Left ventricle myocardium inferior (tissue), 1 donor: ENCODE measurements at places on chromosomes 2 and 18.
A peak's percentile ranks its signal among the peaks of the same experiment; 100 is the strongest.

GRCh38 chr2:47617523-47618271, 165.2 kb upstream of the MSH6 start:
- DNase-seq = no peak

DNA sequence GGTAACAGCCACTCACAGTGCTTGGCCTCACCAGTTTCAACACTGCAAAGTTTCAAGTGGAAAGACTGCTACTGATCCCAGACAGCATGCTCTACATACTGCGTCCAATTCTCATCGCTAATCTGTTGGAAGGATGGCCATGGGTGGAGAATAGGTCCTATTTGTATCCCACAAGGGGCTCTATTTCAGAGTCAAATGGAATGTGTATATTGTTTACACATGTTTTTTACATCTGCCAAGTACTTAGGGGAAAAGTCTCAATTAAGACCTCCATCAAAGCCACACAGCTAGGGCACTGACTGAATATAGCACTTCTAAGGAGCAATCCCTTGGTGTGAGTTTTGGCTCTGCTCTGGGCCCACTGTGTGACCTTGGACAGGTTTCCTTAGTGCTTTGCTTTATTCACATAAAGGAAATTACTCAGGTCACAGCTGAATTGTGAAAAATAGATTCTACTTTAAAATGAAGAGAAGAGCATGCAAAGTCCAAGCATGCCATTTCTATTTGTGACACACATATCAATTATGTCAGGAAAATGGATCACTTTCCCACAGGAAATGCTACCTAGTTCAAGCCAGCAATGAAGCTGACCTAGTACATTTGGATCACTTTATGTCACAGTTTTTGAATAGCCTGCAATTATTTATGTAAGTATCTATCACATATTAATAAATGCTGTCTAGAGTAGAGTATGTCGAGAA, 112.9 kb upstream of the STK17B start:
- DNase-seq = no peak

GRCh38 chr18:56565551-56566345, 72.6 kb downstream of the TXNL1 start:
- DNase-seq = no peak

- no peak for DNase-seq
Measured at GRCh38 chr2:159032146-159032545, 63.7 kb downstream of the TANC1 start.

GRCh38 chr2:193690572-193690971, 1495.8 kb upstream of the TMEFF2 start:
- DNase-seq = no peak

DNA sequence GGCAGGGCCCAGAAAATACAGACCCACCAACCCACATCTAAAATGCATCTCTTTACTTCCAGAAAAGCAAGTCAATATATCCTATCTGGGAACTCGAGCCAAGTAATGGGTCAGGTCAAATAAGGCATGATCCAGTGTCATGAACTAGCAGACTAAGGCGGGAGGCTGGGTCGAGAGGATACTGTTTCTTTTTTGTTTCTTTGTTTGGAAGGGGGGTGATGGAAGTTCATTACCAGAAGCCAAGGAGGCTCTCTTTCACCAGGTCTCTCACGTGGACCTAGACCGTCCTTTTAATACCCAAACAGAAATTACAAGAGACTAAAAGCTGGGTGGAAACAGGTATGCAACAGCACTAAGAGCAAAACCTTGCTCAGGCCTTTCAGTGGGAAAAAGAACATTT, 108.3 kb downstream of the HDAC4 start:
- no peak for DNase-seq

- no peak for DNase-seq
Measured at GRCh38 chr2:157813467-157813866, 62.7 kb downstream of the ACVR1 start.

- DNase-seq = no peak
Measured at GRCh38 chr2:143934626-143935481, 585.1 kb downstream of the ZEB2 start.

GRCh38 chr2:190408538-190409271, 550 bp downstream of the MFSD6 start:
- DNase-seq = peak; percentile 28

- no peak for DNase-seq
Measured at GRCh38 chr2:17911491-17912260, 33.2 kb downstream of the KCNS3 start.

DNA sequence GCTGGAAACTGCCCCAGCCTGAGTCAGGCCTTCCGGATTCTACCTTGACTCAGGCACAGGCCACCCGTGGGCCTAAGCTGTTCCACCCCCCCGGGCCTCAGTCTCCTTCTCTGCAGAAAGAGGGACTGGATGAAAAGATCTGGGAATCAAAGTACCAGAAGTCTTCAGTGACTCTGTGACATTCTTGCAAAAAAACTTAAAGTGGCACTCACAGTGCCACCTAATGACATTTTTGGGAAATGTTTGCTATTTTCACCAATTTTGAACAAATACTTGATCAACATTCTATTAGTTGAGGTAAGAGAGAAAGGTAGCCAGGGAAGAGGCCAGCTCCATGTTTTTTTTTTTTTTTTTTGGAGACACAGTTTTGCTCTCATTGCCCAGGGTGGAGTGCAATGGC, 48.3 kb upstream of the ACAA2 start:
- no peak for DNase-seq

GRCh38 chr2:203824603-203825002, 43.0 kb upstream of the CTLA4 start:
- no peak for DNase-seq

DNA sequence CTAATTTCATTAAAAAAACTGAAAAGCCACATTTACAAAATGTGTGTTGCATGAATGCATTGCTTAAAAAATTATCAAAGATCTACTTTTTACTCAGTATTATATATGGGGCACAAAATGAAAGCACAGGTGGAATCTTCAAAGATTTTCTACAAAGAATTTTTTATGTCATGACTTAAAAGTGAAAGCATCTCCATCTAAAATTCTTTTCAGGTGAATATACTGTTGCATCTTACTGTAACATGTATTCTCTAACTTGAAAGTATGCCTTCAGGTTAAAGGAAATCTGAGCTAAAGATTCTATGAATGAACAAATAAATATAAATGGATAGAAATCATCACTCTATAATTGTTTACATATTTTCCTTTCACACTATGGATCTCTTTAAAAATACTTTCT, 66.8 kb upstream of the WDR75 start:
- no peak for DNase-seq

DNA sequence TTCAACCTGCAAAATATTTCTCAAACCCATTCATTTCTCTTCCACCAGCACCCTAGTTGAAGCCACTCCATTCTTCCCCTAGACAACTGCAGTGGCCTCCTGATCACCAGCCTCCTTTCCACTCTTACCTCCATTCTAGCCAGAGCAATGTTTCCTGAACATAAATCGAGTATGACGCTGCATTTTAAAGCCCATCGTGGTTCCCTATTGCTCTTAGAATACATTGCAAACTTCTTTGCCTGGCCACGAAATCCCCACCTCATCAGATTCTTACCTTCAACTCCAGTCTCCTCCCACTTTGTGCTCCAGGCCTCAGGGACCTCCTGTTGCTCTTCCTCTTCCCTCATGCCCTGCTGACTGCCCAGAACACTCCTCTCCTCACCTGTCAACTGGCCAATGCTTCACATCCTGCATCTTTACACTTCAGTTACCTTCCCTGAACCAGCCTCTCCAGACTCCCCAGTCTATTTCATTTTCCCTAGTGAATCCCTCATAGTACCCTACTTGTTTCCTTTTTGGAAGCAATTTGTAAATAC, 176.5 kb upstream of the CTAGE1 start:
- no peak for DNase-seq

GRCh38 chr18:45066210-45066609, 385.5 kb downstream of the SETBP1 start:
- DNase-seq = no peak

GRCh38 chr2:28400419-28400818, 7.8 kb downstream of the FOSL2 start:
- DNase-seq = no peak

DNA sequence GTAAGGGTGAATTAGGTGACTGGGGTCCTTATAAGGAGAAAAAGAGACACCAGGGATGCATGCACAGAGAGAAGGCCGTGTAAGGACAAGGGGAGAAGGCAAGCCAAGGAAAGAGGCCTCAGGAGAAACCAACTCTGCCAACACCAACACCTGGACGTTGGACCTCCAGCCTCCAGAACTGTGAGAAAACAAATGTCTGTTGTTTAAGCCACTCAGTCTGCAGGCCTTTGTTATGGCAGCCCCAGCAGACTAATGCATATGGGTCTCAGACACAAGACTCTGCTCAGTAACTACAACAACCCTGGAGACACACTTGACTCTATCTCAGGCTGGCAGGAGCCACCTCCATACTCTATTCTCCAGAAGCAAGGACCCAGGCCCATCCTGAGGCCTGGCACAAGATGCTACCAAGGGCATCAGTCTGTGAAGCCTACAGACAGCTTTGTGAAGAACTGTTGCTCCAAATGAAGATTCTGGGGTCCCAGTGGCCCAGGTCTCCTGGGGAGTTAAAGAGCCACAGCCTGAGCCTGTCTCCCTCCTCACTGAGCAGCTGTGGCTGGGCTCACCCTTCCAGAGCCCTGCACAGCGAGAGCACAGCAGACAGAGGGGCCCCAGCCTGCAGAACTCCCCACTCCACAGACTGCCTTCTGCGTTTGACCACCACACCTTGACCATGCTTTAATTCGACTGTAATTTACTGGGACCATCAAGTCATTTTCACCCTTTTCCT, 43.0 kb upstream of the SLC35G4 start:
- DNase-seq = no peak

DNA sequence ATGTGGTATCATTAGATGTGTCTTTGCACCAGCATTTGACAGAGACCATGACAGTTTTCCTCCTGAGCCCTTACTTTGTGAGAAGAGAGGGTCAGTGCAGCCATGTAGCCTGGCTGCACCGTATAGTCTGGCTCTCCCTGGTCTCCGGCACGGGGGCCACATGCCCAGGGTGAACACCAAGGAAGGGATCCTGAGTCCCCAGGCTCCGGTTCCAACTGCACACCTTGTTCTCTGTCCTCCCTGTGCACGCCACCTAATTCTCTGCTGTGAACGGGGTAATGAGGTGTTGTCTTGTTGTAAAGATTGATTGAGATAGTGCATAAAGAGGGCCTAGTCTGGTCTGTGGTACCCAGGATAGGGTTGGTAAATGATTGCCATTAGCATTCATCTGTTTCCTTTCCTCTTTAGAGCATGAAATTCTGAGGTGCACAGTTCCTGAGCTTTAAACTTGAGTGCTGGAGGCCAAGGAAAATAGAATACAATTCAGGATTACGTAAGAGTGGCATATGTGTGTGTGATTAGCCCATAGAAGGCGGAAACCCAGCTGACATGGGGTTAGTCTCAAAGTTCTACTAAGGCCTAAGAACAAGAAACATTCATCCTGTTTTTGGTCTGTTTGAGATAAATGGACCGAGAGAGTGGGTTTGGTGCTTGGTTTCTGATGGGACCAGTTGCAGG, 55.5 kb downstream of the NCK2 start:
- DNase-seq = no peak
